Fibroblast of the aortic adventitia (primary cell): ENCODE measurements at places on chromosomes 3 and 15. TPM values are rescaled to one million over a fixed set of nuclear protein-coding genes. Genes with fewer than 3 reads are reported as not detected.

The TRIM71 gene
- not detected in 2 replicates for total RNA-seq

The SH2D7 gene
- total RNA-seq = not detected in 2 replicates

The DUOXA2 gene
- total RNA-seq = not detected in 2 replicates

The DISP2 gene
- total RNA-seq = 0.08 and 0.36 TPM in 2 replicates

The CTXN2 gene
- total RNA-seq = not detected in 2 replicates

The CPA3 gene
- 0.18 and 1.6 TPM in 2 replicates for total RNA-seq

The H1-8 gene
- total RNA-seq = not detected in 2 replicates

The PPP1R14D gene
- not detected in 2 replicates for total RNA-seq

The SPINK8 gene
- not detected in 2 replicates for total RNA-seq

The GOLGA8O gene
- 0.09 and 0.33 TPM in 2 replicates for total RNA-seq

The CSK gene
- total RNA-seq = 8.0 and 28.1 TPM in 2 replicates

The LIPH gene
- total RNA-seq = 0.08 and 0.36 TPM in 2 replicates

The PARP15 gene
- total RNA-seq = 0.72 and 0.82 TPM in 2 replicates

The SI gene
- not detected in 2 replicates for total RNA-seq

The CADM2 gene
- 2.2 TPM in 1 of 2 replicates, not detected in the other for total RNA-seq

The XCR1 gene
- not detected in 2 replicates for total RNA-seq

The CHDH gene
- 1.3 and 7.9 TPM in 2 replicates for total RNA-seq

The ACSBG1 gene
- under 0.01 TPM in 1 of 2 replicates, not detected in the other for total RNA-seq

The HIGD2B gene
- not detected in 2 replicates for total RNA-seq

The KNG1 gene
- not detected in 2 replicates for total RNA-seq

The PPP2R3A gene
- 16.1 and 17.9 TPM in 2 replicates for total RNA-seq

The PCOLCE2 gene
- total RNA-seq = 31.6 and 98.4 TPM in 2 replicates

The CCDC80 gene
- 614 and 2,284 TPM in 2 replicates for total RNA-seq

The ETV5 gene
- total RNA-seq = 22.7 and 78.8 TPM in 2 replicates

The NME9 gene
- total RNA-seq = 0.18 TPM in 1 of 2 replicates, not detected in the other

The DOCK3 gene
- 0.36 and 0.41 TPM in 2 replicates for total RNA-seq

The KIF15 gene
- 0.98 and 17.1 TPM in 2 replicates for total RNA-seq

The SHC4 gene
- total RNA-seq = 1.8 and 2.2 TPM in 2 replicates

The SLC38A3 gene
- 0.27 TPM in 1 of 2 replicates, not detected in the other for total RNA-seq

The NR2E3 gene
- total RNA-seq = 0.33 and 0.63 TPM in 2 replicates

The NPAP1 gene
- total RNA-seq = 0.16 TPM in 1 of 2 replicates, not detected in the other

The MNS1 gene
- 3.8 and 7.0 TPM in 2 replicates for total RNA-seq

The MYO5A gene
- total RNA-seq = 18.9 and 80.3 TPM in 2 replicates

The MBD4 gene
- total RNA-seq = 28.9 and 34.9 TPM in 2 replicates

The KLF15 gene
- 1.5 and 3.2 TPM in 2 replicates for total RNA-seq

The NAA50 gene
- total RNA-seq = 142 and 242 TPM in 2 replicates

The TTLL13 gene
- total RNA-seq = 0.09 TPM in 1 of 2 replicates, not detected in the other

The ACAD9 gene
- 40.9 and 46.0 TPM in 2 replicates for total RNA-seq

The P2RY13 gene
- not detected in 2 replicates for total RNA-seq

The GPR27 gene
- total RNA-seq = 0.25 TPM in 1 of 2 replicates, not detected in the other

The ALDH1A3 gene
- total RNA-seq = 189 and 197 TPM in 2 replicates

The CSTA gene
- total RNA-seq = 2.5 and 15.2 TPM in 2 replicates

The CCR1 gene
- 0.08 and 0.90 TPM in 2 replicates for total RNA-seq

The CCR4 gene
- under 0.01 TPM in 1 of 2 replicates, not detected in the other for total RNA-seq

The FGF7 gene
- total RNA-seq = 87.9 and 97.7 TPM in 2 replicates

The IMPG2 gene
- total RNA-seq = 0.45 and 0.65 TPM in 2 replicates

The LYSMD2 gene
- total RNA-seq = 3.1 and 7.6 TPM in 2 replicates

The GUCA1C gene
- total RNA-seq = not detected in 2 replicates

The LMAN1L gene
- not detected in 2 replicates for total RNA-seq

The TM6SF1 gene
- 0.18 TPM in 1 of 2 replicates, not detected in the other for total RNA-seq

The LINGO1 gene
- total RNA-seq = not detected in 2 replicates

The CGNL1 gene
- total RNA-seq = 0.90 and 11.0 TPM in 2 replicates

The SLMAP gene
- 44.1 and 78.4 TPM in 2 replicates for total RNA-seq

The GADL1 gene
- 0.18 TPM in 1 of 2 replicates, not detected in the other for total RNA-seq

The DENND4A gene
- 18.6 and 30.3 TPM in 2 replicates for total RNA-seq
